ENCODE measurements at places on chromosomes 11 and 22.

- no peak for DNase-seq
- no peak overlapping the region for H3K4me3 ChIP-seq
Measured at GRCh38 chr11:4626207-4627099, 10.8 kb upstream of the OR51D1 start.

DNA sequence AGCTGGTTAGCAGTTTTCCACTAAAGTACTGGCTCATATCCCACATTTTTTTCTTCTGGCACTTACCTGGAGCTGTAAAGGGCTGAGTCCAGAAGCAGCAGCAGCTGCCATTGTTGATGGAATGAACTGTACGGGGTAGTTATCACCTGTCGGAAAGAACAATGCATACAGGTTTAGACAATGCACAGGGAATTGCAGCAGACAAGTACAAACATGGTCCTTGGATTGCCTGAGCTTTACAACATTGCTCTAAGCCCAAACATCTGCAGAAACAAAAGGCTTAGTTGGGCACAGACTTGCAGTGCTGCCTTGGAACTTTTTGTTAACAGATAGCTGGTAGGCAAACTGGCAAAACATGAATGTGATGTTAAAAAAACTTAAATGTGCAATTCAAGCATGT lies 258.8 kb downstream of the SOX6 start:
- H3K27me3 ChIP-seq: no peaks in the 10 kb centered on the region
- no peaks in the 10 kb centered on the region for H3K36me3 ChIP-seq

DNA sequence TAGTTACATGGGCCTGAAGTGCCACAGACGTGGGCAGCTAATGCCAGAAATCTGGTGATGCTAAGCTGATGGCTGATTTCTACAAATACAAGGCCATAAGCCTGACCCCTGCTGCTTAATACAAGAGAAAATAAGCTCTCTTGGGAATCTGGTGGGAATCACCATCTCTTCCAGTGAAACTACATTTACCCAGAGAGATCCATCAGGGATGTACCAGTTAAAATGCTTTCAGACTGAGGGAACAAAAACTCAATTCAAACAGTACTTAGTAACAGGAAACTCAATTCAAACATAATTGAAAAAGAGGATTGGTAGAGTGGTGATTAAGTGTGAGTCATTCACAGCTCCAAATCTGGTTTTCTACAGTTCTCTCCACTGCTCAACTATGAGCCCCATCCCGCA lies 1.7 kb upstream of the CAVIN3 start:
- no peak for DNase-seq
- H3K36me3 ChIP-seq: no peaks in the 10 kb centered on the region
- peaks cover 24% of the 10 kb centered on the region for H3K4me1 ChIP-seq
- peak overlapping the region; percentile 98 for H3K27ac ChIP-seq
- no peak overlapping the region for H3K4me3 ChIP-seq

GRCh38 chr11:75508051-75508561 lies 17.6 kb downstream of the GDPD5 start:
- peaks cover 4% of the 10 kb centered on the region for H3K4me1 ChIP-seq
- no peaks in the 10 kb centered on the region for H3K27me3 ChIP-seq
- H3K4me3 ChIP-seq: no peak overlapping the region
- no peak overlapping the region for H3K27ac ChIP-seq

GRCh38 chr22:36617694-36618522 lies 85.6 kb downstream of the CACNG2 start:
- DNase-seq: no peak
- H3K27me3 ChIP-seq: peaks cover 27% of the 10 kb centered on the region
- no peak overlapping the region for H3K27ac ChIP-seq
- H3K4me3 ChIP-seq: no peak overlapping the region
